ENCODE measurements at places on chromosomes 16 and 17.

- DNase-seq, result no peak
These were observed 467.8 kb downstream of the SLC39A11 start for GRCh38 chr17:72624652-72625051.

- no peak for DNase-seq
These were observed 11.2 kb upstream of the PLEKHG4 start for GRCh38 chr16:67268136-67268579.

DNA sequence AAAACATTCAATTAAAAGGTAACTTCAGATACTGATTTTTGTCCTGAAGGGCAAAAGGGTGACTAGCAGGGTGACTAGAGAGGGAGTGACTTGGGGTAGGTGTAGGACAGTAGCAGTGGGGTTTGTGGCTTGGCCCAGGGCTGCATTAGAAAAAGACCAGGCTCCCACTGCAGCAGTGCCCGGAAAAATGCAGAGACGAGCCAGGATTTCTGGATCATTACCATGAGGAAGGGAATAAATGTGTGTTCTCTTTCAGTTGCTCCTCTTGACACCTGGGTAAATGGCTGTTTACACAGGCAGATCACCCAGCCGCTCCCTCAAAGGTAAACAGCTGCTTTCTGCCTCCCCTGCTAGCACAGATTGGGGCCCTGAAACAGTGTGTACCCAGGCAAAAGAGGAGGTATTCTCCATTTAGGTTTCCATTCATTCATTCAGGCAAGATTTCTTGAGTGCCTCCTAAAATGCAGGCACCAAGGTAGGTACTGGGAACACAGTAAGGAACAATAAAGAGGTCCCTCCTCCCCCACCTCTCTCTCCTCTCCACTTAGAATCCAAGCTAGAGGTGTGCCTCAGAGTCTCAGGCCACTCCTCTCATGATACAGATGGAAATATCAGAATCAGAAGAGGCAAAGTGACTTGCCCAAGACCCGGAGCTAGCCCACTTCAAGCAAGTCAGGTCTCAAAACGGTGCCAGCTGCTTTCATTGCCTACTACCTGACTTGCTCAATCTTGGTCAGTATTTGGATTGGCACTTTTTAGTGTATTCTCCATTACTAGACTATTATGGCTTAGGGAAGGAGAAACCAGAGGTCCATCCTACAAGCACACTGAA is 15.2 kb upstream of the TOX3 start:
- DNase-seq, result no peak

DNA sequence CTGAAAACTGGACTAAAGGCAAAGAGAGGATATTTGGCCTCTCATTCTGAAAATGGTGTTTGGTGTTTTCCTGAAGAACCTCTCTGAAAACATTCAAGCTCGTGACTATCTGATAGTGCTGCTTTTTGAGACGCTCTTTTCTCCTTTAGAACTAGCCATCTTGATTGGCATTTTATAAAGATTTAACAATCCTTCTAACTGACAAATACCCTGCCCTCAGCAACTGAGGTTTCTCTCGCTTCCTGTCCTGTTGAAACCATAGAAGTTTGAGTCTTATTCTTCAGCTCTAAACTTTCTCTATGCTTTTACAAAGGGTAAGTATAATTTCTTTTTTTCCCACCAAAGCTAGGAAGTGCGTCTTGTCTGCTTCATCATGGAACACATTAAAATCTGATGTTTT is 13.3 kb downstream of the CNEP1R1 start:
- DNase-seq, result no peak

DNA sequence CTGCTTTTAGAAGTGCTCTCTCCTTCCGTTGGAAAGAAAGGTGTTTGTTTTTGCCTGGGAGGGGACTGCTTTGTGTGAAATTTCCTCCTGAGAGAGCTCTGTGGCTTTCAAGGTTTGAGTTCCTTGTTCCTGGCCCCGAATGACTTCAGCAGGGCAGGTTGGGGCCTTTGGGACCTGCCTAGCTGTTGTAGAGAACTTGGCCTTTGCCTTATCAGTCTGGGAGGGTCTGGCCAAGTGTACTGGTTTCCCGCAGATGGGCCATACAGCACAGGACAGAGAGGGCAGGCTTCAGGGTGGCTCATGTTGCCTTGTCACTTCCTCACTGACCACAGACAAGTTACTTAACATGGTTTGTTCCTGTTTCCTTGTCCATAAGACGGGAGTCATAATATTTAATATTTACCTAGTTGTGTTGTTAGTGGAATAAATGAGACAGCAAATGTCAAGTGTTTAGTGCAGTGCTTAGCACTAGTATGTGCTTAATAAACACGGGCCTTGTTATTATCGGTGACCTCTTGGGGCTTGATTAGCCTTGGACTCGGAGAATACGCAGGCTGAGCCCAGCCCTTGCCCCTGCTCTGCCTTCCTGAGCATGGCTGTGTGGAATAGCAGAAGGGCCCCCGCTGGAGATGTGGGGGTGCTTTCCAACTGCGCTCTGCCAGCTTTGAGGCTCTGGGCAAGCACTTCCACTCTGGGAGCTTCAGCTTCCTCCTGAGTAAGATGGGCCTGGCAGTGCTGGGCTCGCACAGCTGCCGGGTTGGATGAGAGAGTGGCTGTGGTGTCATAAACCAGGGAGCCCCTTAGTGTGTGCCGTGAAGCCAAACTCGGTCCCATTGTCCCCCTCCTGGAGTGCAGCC is 6.6 kb downstream of the PRSS8 start:
- DNase-seq, result no peak

DNA sequence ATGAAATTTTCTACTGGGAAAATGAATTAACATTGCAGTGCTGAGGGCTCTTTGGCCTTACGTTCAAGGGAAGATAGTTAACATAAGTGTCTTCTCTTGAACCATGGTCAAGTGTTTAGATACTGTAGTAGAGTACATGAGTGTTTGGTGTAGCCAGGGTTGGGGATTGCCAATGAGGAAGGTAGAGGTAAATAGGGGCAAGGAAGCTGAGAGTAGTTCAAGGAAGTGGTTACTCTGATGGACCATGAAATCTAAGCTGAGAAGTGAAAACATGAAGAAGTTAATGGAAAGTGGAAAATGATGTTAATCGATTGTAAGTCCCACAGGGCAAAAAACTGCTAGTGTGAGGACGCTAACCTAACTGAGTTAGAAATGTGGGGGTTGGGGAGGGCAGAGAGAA is 249.6 kb upstream of the AXIN2 start:
- DNase-seq, result no peak

DNA sequence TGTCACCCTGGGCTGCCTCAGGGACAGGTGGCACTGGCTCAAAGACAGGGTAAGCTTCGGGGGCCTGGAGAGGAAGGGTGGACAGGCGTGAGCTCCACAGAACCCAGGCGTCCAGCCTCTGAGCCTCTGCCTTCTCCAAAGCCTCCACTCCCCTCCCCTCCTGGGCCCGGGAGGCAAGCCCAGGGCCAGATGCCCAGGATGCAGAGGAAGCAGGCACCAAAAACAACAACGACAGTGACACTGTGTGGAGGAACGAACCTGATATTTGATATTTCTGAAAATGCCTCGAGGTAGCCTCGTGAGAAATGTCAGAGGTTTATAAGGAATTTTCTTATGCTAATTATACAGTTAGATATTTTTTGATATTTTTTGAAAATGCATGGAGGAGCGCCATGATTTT is 6.0 kb downstream of the BCL7C start:
- DNase-seq, result no peak

DNA sequence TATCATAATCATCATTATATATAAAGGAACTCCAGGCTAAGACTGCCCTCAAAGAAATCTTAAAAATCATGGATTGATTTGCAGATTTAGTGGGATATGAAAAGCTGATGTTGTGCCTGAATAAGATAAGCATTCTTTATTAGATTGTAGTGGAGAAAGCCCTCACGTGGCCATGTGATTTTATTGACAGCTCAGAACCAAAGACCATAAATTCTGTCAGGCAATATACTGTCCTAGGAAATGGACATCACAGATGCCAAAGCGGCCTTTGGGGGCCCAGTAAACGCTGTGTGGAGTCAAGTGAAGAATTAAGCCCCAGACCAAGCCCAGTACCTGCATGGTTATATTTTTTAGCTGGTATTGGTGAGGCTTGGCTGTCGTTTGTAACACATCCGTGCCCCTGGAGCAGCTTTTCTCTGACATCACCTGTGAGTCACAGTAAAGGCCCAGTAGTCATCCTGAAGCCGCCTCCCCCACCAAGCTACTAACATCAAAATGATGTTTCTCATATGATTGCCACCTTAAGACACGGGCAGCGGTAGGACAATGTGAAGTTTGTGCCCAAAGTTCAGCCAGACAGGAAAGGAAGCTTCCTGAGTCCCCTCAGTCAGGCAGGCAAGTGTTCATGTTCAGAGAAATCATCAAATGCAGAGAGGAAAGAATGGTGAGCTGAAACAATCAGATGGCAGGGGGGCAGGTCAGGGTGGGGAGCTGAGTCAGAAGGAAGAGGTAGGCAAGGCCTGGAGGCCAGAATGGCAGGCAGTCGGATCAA is 209.4 kb downstream of the IRX3 start:
- DNase-seq, result no peak

GRCh38 chr17:67121316-67121891 is 77.0 kb downstream of the CACNG1 start:
- no peak for DNase-seq

All from stimulated activated CD8-positive, alpha-beta memory T cell treated with anti-CD3 and anti-CD28 coated beads, Interleukin-7, amount 100 ng/mL, for 4 hours (primary cell).